CD4-positive, alpha-beta T cell (primary cell): ENCODE measurements at places on chromosomes 5 and 9. TPM values are rescaled to one million over a fixed set of nuclear protein-coding genes. Genes with fewer than 3 reads are reported as not detected.

HBEGF gene
- total RNA-seq: 4.2 TPM

AGXT2 gene
- total RNA-seq: not detected

C5orf63 gene
- total RNA-seq: 5.7 TPM

SPATA31C1 gene
- total RNA-seq: not detected

TRAF1 gene
- 61.7 TPM for total RNA-seq

DNA sequence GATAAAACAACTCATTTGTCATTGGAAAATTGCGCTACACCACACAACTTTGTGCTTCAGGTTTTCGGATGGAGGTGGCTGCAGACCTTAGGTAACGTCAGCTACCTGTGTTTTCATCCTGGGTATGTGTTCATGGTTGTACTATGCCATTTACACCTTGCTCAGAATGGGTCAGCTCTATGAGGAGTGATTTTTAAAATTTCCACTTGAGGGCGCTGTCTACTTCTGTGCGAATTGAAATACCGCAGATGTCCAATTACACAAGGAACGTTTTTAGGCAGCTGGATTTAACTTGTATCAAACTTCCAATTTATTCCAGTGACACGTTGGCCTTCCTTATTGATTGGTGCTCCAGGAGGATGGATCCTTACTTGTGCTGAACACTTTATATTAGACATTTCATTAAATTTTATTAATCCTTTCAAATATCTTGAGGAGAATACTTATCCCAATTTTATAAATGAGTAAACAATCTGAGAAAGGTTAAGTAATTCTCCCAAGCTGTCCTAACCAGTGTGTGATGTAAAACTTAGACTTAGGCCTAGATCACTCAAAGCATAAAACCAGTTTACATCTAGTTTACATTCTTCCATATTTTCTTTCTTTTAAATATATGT, 23.4 kb downstream of the DMRTA1 start:
- no peak for DNase-seq

GRCh38 chr5:400282-401145, 42.5 kb upstream of the EXOC3 start:
- no peak for DNase-seq

GRCh38 chr9:124580186-124580585, 73.0 kb upstream of the NR5A1 start:
- no peak for DNase-seq

- peak; percentile 10 for DNase-seq
Observed at GRCh38 chr5:60687927-60688720, 11.8 kb downstream of the DEPDC1B start.

DNA sequence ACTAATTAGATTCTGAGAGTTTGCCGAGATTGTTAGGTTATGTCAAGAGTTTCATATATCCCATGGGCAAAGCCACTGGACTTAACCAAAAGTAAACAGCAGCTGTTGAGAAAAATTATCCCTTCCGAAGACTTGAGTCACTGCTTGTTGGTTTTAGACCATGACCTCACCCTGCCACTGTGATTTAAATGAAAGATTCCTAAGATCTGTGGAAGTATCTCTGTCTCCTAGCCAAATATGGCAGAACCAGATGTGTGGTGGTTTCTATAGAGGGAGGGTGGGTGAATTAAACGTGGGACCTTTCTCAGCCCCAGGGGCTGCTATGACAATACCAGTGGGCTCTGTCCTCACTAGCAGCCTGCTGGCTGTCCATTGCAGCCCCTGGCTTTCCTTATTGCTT, 19.3 kb downstream of the DMRT3 start:
- DNase-seq: no peak

- no peak for DNase-seq
Observed at GRCh38 chr5:164637931-164638521, 1132.6 kb downstream of the MAT2B start.
